Fibroblast of the aortic adventitia (primary cell): ENCODE measurements at places on chromosomes 7 and 10. TPM values are rescaled to one million over a fixed set of nuclear protein-coding genes. Genes with fewer than 3 reads are reported as not detected.

CPA2 gene
- not detected in 2 replicates for total RNA-seq

MUC12 gene
- total RNA-seq, result not detected in 2 replicates

PON1 gene
- total RNA-seq, result not detected in 2 replicates

CNTNAP2 gene
- total RNA-seq, result under 0.01 TPM in 1 of 2 replicates, not detected in the other

BRI3 gene
- total RNA-seq, result 22.5 and 105 TPM in 2 replicates

BEND7 gene
- total RNA-seq, result 2.6 and 3.2 TPM in 2 replicates

TFEC gene
- 0.16 and 0.36 TPM in 2 replicates for total RNA-seq

ARMS2 gene
- total RNA-seq, result not detected in 2 replicates

NRG3 gene
- not detected in 2 replicates for total RNA-seq
